Left colon (tissue), 2 donors: ENCODE measurements at places on chromosomes 7 and 10. TPM values are rescaled to one million over a fixed set of nuclear protein-coding genes. Genes with fewer than 3 reads are reported as not detected.

DNA sequence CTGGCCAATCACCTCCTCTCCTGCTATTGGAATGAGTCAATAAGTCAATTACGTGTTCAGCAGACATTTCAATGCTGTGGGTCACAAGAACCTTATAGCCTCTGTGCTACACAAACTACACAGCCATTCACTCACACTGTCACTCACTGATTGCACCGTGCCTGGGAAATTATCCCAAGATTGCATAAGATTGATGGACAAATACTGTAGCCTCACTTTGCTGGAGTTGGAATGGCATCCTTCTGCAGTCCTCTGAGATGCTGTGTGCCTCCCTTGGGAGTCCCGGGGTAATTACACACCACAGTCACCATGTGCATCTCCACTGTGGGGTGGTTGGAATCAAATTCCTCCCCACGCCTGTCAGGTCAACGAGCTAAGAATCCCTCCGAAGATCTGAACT is 358.7 kb upstream of the MGMT start:
- no peak for DNase-seq

Gene ADRB1
- total RNA-seq, result 0.73 TPM

DNA sequence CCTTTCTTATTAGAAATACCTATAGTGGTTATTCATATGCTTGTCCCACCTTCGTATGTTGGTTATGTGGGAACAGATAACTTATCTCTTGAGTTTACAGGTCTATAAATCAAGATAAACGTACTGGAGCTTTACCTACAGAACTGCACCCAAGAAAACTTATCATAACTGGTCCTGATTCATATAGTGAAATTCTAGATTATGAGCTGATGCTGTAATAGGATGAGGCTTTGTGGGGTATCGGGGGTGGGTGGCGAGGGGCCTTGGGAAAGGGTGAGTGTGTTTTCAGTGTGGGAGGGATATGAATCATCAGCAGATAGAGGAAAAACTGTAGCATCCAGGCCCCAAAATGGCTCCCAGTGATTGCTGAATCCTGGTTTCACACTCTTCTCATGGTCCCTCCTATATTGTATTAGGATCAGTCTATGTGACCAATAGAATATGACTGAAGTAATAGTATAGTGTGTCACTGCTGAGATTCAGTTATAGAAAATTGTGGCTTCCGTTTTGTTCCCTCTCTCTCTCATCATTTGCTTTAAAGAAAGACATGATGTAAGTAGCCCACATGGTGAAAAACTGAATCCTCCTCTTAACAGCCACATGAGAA is 706.8 kb upstream of the LRRTM3 start:
- no peak for DNase-seq

GRCh38 chr7:44533301-44534055 is 7.7 kb downstream of the NPC1L1 start:
- DNase-seq, result no peak

DNA sequence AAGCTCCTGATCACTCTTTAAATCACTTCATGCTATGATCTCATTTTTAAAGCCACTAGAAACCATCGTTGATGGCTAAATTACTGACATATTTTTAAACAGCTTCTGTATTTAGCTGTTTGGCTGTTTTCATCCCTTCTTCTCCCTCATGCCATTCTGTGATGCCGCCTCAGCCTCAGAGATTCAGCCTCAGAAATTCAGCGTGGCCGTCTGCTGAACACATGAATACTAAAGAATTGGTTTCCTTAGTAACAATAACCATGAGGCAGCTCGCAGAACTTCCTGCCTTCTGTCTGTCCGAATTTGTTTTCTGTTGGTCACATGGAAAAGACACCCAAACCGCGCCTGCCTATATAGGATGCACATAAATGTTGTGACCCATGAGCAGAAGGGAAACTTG is 31.0 kb upstream of the FZD1 start:
- DNase-seq, result no peak

- peak; percentile 85 for DNase-seq
Measured at GRCh38 chr7:150378115-150378852, 846 bp upstream of the ZNF775 start.

DNA sequence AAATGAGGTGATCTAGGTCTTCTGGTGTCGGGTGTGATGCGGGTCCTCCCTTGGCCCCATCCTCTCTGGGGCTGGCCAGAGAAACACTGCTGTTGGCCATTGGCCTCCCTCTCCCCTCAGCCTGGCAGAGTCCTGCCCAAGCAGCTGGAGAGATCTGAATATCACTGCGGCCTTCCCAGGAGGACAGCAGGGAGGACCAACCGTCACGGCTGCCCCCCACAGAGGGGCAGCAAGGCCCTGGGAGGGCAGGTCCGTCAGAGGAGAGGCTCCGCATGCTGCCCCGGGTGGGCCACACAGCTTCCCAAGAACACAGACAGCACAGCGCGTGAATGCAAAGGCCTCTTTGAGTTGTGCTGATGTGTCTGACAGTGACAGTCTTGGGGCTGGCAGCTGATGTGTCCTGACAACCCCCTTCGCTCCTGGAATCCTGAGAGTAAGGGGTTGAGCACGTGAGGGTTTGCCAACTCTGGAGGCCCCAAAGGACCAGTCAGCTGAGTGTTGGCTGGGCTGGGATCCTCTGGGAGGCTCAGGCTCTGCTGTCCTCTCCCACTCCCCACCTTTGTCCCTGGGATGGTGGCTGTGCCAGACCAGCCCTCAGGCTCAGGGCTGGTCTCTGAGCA is 132.5 kb upstream of the UNC5B start:
- DNase-seq, result no peak
